SJSA1 (cell line): ENCODE measurements at places on chromosomes 13 and 19.

GRCh38 chr13:65343898-65344663 lies 1886.1 kb downstream of the PCDH9 start:
- DNase-seq = no peak

DNA sequence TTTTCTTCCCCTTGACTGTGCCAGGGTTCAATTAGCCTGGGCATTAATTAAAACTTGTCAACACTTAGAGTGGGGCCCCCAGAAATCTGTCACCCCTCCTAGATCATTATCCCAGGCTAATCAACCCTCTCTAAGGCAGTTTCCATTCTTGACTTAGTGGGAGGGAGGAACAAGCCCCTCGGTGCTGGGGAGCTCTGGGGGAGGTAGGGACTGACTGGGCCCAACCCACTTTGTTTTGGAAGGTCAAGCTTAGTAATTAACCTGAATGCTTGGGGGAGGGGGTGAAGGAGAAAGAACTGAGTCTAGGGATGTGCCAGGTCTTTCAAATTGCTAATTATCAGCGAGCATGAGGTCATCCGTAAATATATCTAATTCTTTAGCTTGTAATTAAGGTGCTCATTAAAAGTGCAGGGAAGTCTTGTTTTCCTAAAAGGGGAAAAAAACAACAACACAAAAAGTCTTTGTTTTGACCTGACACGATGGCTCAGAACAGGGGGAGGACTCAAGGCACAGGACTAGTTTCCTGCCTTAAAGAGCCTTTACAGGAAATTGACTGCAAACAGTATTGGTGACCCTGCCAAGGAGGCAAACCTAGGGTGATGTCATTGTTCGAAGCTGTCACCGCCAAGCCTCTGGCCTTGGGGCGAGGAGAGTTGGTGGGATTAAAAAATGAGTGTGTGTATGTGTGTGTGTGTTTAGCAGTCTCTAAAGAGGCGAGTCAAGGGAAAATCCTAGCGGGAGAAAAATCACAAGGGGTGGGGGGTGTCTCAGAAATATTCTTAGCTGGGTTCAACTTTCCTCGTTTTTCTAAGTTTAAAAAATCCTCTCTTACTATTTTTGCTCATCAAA lies 19.4 kb downstream of the ACTN4 start:
- DNase-seq = peak; percentile 76

- no peak for DNase-seq
These were observed 15.2 kb upstream of the N4BP2L1 start for GRCh38 chr13:32443111-32443510.

DNA sequence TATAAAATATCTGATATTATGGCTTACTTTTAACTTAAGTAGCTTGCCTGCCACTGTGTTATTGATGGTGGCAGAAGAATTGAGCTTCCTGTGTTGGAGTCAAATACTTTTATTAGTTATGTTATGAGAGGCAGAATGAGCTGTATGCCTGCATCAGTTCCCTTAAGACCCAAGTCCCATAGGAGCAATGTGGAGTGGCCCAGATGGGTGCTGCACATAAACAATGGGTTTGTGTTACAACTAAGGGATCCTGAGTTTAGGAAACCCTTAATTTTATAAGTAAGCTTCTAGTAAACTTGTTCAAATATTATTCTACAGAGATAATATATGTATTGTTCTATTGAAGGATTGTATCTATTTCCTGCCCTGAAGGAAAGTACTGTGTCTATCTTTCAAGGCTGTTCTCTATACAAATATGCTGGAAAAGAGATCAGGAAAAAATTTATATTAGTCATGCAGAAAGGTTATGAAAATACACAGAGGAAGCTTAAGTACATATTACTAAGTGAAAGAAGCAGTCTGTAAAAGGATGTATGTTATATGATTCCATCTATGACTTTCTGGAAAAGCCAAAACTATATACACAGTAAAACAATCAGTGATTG lies 2018.0 kb upstream of the PCDH20 start:
- DNase-seq = no peak

DNA sequence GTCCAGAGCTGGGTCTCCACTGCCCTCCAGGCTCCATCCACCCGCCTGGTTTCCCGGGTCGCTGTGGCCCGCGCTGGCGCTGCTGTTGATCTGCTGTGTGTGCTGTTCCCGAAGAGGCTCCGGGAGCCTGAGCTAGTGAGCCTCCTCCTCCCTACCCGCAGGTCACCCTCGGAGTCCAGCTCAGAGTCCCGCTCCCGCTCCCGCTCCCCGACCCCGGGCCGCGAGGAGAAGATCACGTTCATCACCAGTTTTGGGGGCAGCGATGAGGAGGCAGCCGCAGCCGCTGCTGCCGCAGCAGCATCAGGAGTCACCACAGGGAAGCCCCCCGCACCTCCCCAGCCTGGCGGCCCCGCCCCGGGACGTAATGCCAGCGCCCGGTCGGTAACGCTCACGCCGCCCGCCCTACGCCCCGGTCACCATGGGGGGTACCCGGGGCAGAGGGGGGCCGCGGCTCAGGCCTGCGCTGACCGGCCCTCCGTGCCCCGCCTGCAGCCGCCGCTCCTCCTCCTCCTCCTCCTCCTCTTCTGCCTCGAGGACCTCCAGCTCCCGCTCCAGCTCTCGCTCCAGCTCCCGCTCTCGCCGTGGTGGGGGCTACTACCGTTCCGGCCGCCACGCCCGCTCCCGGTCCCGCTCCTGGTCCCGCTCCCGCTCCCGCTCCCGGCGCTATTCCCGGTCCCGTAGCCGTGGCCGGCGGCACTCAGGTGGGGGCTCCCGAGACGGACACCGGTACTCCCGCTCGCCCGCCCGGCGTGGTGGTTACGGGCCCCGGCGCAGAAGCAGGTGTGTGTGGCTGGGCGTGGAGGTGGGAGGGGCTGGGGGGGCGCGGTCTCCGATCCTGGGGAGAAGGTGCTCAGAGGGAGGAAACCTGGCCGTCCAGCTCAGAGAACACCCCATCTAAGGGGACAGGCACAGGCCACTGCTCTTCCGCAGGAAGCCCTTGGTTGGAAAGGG lies 12.2 kb downstream of the ZNF296 start:
- DNase-seq = no peak

DNA sequence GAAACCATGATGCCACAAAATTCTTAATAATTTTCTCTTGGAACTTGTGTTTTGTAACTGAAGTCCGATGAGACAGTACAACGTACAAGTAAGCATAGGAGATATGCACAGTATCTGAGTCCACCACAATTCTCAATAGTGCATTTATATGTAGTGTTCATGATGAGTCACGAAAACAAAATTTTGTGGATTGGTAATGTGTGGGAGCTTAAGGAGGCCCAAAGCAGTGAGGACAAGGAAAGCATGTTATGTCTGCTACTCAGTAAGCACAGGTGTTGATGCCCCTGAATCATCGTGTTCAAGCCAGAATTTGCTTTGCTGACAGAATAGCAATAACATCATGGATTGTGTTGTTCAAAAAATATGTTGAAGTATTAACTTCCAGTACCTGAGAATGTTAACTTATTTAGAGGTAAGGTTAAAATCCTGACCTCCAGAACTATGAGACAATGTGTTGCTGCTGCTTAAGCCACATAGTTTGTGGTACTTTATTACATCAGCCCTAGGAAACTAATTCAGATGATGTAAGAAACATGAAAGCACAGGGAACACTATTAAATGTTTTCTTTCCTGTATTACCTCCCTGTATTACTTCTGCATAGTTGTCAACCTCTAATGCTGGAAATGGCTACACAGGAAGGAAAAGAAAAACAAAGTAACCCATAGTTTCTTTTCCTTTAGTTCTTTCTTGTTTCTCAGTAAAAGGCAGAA lies 201.3 kb downstream of the SLITRK6 start:
- no peak for DNase-seq

GRCh38 chr19:51702103-51702824 lies 9.1 kb downstream of the SPACA6 start:
- no peak for DNase-seq

GRCh38 chr19:10601999-10602329 lies 14.9 kb upstream of the AP1M2 start:
- DNase-seq = peak; percentile 24

DNA sequence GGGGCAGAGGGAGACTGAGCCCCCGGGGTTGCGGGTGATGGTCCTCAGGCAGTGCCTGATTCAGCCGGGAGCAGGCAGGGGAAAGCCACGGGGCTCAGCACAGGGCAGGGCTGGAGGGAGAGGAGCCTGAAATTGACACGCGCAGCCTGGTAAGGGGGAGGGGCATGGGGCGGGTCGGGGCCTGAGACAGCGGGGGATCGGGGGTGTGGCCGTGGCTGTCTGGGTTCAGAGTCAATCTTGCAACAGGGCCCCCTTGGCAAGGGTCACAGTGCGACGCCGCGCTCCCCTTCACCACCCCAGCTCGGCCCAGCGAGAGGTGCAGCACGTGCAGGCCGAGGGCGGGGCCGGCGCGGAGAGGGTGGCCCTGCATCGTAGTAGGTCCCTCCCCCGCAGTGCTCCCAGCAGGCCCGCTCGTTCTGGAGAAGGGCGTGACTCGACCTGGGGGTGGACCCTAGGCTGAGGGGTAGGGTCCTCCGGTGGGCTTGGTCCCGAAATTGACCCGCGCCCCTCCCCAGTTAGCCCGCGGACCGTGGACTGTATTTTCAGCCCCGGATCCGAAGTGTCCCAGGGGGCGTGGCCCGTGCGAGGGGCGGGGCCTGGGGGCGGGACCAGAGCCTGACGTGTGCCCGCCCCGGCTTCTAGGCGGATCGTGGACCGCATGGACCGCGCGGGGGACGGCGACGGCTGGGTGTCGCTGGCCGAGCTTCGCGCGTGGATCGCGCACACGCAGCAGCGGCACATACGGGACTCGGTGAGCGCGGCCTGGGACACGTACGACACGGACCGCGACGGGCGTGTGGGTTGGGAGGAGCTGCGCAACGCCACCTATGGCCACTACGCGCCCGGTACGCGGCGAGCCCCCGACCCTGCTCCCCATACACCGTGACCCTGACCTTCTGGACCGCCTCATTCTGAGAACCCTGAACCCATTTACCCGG lies 6.0 kb downstream of the RCN3 start:
- DNase-seq = no peak

DNA sequence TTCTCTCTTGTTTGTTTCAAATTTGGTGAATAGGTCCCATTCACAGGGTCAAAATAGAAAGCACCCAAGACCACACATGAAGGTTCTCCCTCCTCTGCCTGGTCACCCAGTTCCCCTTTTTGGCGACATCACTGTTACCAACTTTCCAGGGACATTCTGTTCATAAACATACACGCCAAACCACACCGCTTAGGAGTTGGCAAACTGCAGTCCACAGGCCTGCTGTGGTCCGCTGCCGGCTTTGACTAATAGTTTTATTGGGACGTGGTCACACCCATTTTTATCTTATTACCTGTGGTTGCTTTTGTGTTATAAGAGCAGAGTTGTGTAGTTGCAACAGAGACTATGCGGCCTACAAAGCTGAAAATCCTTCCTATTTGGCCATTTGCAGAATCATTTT lies 24.2 kb downstream of the UHRF1 start:
- DNase-seq = peak; percentile 75

- DNase-seq = peak; percentile 72
These were observed 3.5 kb downstream of the FSTL3 start for GRCh38 chr19:679418-680286.

- DNase-seq = no peak
These were observed 63.2 kb downstream of the SHISA2 start for GRCh38 chr13:25988661-25989060.

- DNase-seq = peak; percentile 48
These were observed 607 bp downstream of the PLEKHJ1 start for GRCh38 chr19:2235381-2236063.

GRCh38 chr19:6233056-6233826 lies 46.5 kb downstream of the MLLT1 start:
- no peak for DNase-seq

- DNase-seq = no peak
These were observed 589.9 kb downstream of the PCDH9 start for GRCh38 chr13:66640231-66640630.

- no peak for DNase-seq
These were observed 22.9 kb upstream of the LGALS14 start for GRCh38 chr19:39681416-39681815.
